ENCODE measurements at places on chromosomes 1 and 21.
A peak's percentile ranks its signal among the peaks of the same experiment; 100 is the strongest.

DNA sequence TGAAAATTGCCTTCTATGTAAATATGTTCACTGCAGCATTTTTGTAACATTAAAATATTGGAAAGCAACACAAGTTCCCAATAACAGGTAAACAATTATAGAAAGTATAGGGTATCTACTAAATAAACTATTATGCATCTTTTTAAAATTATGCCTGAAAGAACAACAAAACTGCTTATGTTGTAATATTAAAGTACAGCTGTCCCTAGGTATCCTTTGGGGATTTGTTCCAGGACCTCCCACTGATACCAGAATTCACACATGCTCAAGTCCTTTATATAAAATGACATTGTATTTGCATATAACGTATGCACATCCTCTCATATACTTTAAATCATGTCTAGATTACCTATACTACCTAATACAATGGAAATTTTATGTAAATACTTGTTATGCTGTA is 121.8 kb upstream of the TNFSF4 start:
- DNase-seq, result no peak

- no peak for DNase-seq
Observed at GRCh38 chr1:234886081-234886984, 242.3 kb downstream of the TOMM20 start.

- no peak for DNase-seq
Observed at GRCh38 chr1:15156807-15157380, 3.3 kb downstream of the TMEM51 start.

DNA sequence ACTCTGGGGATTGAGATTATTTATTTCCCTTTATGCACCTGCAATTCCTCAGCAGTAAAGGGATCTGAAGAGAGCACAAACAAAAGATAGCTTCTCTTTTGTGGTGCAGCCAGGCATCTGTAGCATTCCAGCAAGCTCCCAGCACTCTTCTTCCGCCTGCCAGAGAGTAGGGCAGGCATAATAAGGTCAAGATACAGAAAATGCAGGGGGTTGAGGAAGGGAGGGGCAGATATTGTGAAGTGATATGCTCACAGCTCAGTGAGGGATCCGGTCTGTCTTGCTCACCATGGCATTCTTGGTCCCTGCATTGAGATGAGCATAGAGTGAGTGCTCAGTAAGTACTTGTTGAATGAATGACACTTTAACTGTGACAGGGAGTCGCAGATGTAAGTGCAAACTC is 23.9 kb downstream of the FASLG start:
- DNase-seq, result no peak

DNA sequence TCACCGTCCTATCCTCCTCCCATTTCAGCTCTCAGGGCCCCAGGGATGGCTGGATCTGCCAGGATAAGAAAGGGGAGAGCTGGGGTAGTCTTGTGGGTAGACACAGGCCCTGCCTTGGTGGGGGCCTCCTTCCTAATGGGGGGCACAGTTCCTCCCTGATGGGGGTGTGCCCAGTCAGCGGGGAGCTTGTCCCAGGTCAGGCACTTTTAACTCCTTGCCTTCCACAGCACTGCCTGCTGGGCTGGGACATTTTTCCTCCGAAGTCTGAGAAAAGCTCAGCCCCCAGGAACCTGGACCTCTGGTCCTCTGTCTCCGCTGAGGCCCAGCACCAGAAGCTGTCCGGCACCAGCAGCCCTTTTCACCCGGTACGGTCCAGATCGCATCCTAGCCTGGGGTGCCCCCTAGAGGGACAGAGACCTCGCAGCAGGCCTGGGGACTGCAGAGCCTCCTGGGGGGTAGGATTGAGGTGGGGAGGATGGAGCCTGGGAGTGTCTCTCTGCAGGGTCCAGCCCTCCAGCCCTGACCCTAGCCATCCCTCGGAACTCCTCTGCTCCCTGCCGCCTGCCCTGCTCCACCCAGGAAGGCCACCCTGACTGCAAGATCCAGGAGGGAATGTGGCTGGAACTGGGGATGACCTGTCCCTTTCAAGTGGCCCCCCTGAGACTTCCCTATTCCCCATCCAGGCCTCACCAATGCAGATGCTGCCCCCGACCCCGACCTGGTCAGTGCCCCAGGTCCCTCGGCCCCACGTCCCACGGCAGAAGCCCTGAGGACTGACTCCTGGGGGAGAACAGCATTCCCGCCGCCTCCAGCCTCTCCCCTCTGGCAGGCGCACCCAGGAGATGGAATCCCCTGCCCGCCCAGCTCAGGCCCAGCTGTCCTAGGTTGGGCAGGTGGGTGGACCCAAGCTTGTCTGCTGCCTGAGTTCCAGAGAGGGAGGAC is 12.0 kb downstream of the MIIP start:
- DNase-seq, result peak; percentile 65

DNA sequence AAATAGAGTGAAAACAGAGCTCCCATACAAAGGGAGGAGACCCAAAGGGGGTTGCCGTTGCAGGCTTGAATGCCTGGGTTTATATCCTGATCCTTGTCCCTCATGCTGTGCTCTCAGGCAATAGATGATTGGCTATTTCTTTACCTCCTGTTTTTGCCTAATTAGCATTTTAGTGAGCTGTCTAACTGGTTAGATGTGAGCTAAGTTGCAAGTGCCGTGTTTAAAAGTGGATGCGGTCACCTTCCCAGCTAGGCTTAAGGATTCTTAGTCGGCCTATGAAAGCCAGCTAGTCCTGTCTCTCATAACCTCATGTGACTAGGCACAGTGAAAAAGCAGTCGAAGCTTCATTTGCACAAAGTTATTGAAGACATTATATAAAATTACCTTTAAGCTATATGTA is 356.7 kb upstream of the TMPRSS15 start:
- no peak for DNase-seq

- DNase-seq, result peak; percentile 42
Observed at GRCh38 chr1:219385787-219386427, 212.2 kb downstream of the LYPLAL1 start.

DNA sequence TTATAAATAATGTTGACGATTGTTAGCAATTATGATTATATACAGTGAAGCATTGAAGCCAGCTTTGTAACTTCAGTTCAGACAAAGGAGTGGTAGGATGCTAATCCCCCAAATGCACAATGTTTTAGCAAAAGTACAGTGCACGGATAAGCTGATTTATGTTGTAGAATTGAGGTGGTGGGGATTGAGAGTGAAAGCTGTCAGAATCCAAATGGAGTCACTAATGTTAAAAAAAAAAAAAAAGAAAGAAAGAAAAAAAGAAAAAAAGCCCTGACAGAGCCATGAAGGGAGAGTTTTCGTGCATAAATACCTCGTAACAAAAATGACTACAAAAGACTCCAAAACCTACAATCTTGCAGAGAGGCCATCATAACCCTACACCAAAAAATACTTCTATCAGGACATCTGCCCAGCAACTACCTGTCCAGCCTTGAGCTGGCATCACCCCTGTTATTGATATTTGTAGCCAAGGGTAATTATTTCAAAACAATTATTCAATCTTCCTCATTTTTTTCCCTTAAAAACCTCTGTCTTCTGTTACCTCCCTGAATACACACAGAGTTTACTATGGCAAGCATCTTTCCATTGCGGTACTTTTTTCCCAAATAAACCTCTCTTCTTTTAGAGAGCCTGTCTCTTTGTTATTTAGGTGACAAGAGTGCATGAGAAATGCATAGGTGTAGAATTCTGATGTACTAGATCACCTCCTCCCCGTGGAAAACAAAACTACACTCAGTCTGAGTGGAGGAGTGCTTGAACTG is 2.5 kb upstream of the TRIM67 start:
- no peak for DNase-seq

- no peak for DNase-seq
Observed at GRCh38 chr1:184610876-184611595, 143.6 kb downstream of the EDEM3 start.

- DNase-seq, result no peak
Observed at GRCh38 chr1:210695026-210695425, 366.3 kb downstream of the HHAT start.

DNA sequence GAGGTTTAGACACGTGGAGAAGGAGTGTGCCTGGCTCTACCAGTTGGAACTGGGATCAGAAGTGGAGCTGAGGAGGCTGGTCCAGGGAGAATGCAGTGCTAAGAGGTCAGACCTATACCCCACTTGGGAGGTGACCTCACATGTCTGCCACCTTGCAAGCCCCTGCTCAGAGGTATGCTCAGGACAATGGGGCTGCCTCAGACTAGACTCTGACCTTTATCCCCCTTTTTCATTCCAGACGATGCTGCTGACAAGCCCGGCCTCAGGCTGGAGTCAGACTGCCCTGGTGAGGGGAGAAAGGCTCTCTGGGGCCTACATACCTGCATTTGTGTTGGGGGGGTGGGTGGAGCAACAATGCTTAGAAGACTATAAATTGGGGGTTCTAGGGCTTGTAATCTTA is 5.2 kb downstream of the KCNJ10 start:
- no peak for DNase-seq

- no peak for DNase-seq
Observed at GRCh38 chr21:33662046-33662445, 19.7 kb downstream of the ITSN1 start.

GRCh38 chr1:206687915-206688442 is 3.3 kb downstream of the MAPKAPK2 start:
- DNase-seq, result peak; percentile 25

DNA sequence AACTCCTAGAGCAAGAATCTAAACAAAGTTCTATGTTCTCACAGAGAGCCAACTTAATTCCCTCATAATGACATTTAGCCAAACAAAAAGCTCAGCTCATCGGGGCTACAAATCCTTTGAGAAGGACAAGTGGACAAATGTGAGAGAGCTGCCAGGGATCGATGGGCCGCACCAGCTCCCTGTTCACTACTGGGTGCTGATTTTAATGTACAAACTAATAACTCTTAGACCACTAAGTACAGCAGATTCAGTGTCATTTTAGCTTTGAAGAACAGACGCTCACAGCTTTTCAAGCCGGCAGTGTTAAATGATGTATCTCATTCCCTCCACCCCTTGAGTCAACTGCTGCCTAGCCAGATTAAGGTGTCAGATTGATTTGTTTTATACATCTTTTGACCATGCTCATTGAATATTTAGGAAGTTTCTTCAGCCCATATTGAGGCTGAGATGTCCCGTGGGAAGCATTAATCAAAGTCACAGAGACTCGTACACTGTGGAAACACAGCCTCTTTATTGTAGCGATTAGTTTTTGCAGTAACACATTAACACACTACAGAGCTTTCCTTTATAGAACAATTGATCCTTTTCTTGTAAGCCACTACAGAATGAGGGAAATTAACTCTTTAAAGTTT is 21.1 kb downstream of the PROX1 start:
- no peak for DNase-seq

GRCh38 chr1:212218911-212219310 is 66.3 kb upstream of the PPP2R5A start:
- peak; percentile 42 for DNase-seq

- DNase-seq, result no peak
Observed at GRCh38 chr1:34876406-34876805, 16.9 kb upstream of the SMIM12 start.

- DNase-seq, result no peak
Observed at GRCh38 chr21:31772674-31773555, 41.0 kb upstream of the SCAF4 start.

DNA sequence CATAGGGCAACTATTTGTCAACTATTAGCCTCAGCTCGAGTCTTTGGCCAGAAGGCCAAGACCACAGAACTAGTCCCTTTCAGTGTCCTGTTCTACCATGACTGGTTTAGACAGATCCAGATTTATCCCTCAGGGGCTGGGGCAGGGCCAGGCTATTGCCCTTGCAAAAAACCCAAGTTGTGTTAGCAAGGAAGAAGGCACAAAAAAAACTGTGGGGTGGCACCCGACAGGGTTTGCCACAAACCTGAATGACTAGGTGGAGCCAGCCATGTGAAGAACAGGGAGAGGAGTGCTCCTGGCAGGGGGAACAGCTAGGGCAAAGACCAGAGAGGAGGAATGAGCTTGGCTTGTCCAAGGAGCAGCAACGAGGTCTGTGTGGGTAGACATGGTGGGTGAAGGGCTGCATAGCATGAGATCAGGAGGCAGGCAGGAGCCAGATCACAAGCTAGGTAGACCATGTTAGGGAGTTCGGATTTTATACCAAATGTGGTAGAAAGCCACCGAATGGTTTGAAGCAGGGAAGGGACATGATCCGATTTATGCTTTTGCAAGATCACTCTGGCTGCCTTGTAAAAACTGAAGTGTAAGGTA is 4.3 kb downstream of the DCST1 start:
- no peak for DNase-seq

- DNase-seq, result no peak
Observed at GRCh38 chr1:240100371-240100934, 8.8 kb downstream of the FMN2 start.

GRCh38 chr1:220905650-220906560 is 26.7 kb downstream of the HLX start:
- DNase-seq, result no peak

DNA sequence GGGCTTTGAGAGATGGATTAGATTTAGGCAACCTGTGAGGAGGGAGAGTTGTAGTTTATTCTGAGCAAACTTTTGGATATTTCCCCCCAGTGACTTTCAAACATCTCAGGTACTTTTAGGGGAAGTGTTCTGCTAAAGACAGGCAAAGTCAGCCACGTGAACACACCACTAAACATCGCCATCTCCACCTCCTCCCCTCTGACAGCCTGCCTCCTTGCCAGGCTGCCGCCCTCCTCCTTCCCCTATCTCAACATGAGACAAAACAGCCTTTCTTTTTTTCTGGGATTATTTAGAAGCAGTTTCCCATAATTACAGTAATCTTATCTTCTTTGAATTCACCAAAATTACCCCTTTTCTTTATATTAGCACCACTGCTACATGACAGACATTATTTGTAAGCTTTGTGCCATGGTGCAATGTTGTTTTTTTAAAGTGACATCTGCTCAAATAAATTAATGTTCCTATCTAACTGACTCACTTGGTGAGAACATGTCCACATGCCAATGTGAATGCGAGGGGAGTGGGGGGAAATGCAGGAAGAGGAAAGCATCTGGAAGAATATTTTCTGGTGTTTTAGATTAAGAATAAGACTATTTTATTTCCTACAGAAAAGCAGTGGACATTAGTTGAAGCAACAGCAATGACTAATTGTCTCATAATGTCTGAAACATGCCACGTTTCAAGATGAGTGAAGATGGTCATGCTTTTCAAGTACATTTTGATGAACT is 147.8 kb upstream of the ATP1B1 start:
- no peak for DNase-seq

GRCh38 chr1:112388436-112388835 is 7.6 kb upstream of the CTTNBP2NL start:
- DNase-seq, result no peak

GRCh38 chr1:37073152-37073853 is 39.0 kb upstream of the GRIK3 start:
- no peak for DNase-seq

DNA sequence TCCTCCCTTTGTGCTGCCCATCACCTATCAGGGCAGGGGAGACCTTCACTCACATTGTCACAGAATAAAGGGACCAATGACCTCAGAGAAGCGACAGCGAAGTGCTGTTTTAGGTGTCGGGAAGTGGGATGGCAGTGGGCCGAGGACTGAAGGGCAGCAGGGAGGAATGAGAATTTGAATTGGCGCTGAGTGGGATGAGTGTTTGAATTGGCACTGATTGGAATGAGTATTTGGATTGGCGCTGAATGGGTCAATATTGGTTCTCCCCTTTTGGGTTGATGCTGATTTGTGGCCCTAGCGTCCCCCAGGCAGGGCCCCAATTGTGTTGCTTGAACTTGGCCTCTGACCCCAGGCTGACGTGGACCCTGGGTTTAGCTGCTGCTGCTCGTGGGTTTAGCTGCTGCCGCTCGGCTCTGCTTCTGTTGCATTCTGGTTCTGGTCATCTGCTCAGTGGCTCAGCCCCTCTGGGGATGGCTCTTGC is 12.4 kb upstream of the UMODL1 start:
- no peak for DNase-seq
